Brain (organoid and tissue), 16 donors: ENCODE measurements at places on chromosomes 11 and 22. TPM values are rescaled to one million over a fixed set of nuclear protein-coding genes. Genes with fewer than 3 reads are reported as not detected.

The SLC7A4 gene
- 7.3 TPM for polyA plus RNA-seq

The SPTBN2 gene
- polyA plus RNA-seq, result 115 TPM

The DNAL4 gene
- 61.4 TPM for polyA plus RNA-seq

The IGLL1 gene
- not detected for polyA plus RNA-seq

The SCGB1C1 gene
- not detected for polyA plus RNA-seq

The THRSP gene
- 1.4 TPM for polyA plus RNA-seq

The NCR3LG1 gene
- polyA plus RNA-seq, result 2.9 TPM

The KDELR3 gene
- 1.1 TPM for polyA plus RNA-seq

The MUC5AC gene
- not detected for polyA plus RNA-seq
